Activated T-cell treated with anti-CD3 and anti-CD28 coated beads, Interleukin-2, amount 50 U/mL, for 4 hours (primary cell): ENCODE measurements at places on chromosomes 2 and 18.
A peak's percentile ranks its signal among the peaks of the same experiment; 100 is the strongest.

DNA sequence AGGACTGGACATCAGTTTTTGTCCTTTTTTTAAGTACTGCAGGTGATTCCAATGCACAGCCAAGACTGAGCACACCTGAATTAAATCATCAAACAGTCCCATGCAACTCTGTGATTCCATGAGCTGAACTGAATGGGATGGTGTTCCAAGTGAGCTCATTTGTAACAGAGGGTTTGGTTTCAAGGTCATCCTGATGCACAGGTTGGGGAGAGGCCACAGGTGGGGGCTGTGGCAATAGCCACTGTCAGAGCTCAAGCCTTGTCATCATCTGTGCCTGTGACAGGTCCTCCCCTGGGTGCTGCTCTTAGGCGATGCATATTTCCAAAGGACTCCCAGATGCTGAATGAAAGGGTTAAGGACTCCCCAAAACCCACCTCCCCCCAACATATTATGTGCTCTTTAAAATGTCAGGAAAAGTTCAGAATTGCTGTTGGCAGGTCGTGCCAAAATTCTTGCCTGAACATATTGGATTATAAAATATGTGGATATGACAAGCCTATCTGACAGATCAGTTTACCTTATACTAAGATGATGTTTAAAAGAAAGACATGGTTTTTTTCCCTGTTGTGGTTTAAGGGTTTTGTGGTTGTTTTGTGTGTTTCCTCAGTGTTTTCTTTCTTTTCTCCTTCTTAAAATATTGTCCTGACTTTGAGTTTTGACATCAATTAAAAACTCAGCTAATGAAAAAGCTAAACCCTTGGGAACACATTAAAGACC, 263.5 kb upstream of the SIX2 start:
- no peak for DNase-seq

DNA sequence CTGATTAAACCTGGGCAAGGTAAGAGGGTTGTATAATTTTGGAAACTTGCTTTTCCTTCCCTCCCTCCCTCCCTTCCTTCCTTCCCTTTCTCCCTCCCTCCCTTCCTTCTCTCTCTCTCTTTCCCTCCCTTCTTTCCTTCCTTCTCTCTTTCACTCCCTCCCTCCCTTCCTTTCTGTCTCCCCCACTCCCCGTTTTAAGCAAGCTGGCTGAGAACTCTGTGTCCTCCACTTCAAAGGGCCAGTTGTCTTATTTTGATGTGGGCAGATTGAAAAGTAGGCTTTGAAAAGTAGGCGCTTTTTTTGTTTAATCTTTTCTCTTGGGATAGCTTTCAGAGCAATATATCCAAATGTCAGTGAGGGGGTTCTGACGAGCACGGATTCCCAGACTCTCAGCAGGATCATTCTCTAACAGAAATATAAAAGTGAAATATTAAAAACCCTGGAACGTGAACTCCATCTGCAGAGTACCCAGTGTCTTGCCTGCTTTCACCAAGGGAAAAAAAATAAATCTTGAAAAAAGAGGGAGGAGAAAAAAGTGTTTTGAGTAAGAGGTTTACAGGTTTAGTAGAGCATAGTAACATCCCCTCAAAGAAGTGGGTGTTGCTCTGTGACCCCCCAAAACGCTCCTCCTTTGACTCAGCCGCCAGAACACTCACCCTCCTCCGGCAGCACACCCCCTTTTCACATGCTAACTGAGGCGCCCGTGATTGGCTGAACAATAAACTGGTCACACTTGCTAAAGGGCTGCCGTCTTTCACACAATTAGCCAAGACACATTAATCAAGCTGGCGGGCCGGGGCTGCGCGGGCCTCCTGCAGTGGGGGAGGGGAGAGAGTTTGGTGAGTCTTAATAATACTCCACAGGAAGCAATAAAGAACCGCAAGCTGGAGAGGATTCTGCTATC, 52.2 kb downstream of the CDK15 start:
- DNase-seq: no peak

- DNase-seq: peak; percentile 48
Measured at GRCh38 chr2:75640621-75641121, 5.9 kb upstream of the MRPL19 start.

GRCh38 chr2:151886241-151886640, 58.0 kb upstream of the ARL5A start:
- no peak for DNase-seq

- peak; percentile 42 for DNase-seq
Measured at GRCh38 chr2:26469092-26469710, 8.7 kb downstream of the OTOF start.

GRCh38 chr2:28327581-28327955, 65.1 kb upstream of the FOSL2 start:
- no peak for DNase-seq

- DNase-seq: no peak
Measured at GRCh38 chr2:117087535-117088291, 726.8 kb upstream of the DDX18 start.

GRCh38 chr2:236321415-236321814, 57.2 kb upstream of the ASB18 start:
- no peak for DNase-seq

DNA sequence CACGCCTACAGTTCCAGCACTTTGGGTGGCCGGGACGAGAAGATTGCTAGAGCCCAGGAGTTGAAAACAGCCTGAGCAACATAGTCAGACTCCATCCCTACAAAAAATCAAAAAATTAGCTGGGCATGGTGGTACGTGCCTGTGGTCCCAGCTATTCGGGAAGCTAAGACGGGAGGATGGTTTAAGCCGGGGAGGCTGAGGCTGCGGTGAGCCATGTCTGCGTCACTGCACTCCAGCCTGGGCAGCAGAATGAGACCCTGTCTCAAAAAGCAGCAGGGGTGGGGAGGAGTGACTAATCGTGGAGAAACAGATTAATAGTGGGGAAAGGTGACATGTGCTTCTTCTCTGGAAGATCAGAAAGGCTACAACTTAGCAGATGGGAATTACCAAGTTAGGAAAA, 58.1 kb upstream of the GPC1 start:
- DNase-seq: no peak

GRCh38 chr2:27400348-27401135, 8.8 kb downstream of the PPM1G start:
- DNase-seq: no peak

- no peak for DNase-seq
Measured at GRCh38 chr2:235793163-235793752, 299.4 kb downstream of the AGAP1 start.

DNA sequence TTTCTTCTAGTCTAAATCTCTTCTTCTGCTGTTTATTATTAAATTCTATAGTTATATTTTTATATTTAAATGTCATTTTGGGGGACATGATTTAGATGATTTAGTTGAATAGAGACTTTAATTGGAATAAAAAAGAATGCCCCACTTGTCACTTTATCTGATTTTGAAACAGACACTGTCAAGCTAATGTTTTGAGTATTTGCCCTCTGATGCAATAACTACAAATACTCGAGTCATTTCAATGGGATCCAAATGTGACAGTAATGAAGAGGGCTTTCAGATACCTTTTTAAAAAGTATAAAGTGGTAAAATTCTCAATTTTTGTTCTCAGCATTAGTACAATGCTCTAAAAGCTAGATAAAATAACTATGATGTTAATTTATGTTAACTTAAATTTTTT, 257.3 kb upstream of the SESTD1 start:
- no peak for DNase-seq

GRCh38 chr18:68874361-68874760, 76.5 kb downstream of the CCDC102B start:
- DNase-seq: no peak

DNA sequence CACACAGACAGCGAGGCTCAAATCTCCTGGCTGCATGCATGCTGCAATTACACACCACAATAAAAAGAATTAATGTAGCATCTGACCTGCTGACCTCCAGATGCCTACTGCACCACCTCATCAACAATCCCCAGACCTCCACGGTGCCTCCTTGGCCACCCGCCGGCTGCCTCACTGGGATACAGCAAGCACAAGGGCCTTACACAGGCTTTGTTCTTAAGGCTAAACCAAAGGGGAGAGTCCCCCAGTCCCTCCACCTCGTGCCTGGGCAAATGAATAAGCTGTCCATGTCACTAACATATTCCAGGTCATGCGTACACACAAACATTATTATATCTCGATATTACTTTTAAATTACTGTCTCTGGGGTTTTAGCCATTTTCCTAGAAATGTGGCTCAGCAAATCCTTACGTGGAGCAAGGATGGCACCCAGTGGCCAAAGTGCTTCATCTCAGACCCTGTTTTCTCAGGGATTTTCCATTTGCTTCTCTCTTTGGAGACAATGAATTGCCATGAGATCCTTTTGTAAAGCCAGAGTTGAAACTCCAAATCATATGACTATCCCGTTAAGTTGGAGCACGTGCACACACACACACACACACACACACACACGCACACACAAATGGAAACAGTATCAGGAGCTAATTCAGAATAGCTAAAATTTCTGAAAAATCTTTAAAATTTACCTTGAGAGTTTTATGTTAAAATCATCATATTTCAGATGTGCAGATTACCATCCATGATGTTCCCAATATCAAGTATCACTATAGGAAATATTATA, 313.8 kb downstream of the PDE11A start:
- DNase-seq: no peak

GRCh38 chr2:143787674-143788073, 658.5 kb downstream of the ARHGAP15 start:
- DNase-seq: no peak

GRCh38 chr2:45874344-45874743, 222.9 kb downstream of the PRKCE start:
- no peak for DNase-seq

DNA sequence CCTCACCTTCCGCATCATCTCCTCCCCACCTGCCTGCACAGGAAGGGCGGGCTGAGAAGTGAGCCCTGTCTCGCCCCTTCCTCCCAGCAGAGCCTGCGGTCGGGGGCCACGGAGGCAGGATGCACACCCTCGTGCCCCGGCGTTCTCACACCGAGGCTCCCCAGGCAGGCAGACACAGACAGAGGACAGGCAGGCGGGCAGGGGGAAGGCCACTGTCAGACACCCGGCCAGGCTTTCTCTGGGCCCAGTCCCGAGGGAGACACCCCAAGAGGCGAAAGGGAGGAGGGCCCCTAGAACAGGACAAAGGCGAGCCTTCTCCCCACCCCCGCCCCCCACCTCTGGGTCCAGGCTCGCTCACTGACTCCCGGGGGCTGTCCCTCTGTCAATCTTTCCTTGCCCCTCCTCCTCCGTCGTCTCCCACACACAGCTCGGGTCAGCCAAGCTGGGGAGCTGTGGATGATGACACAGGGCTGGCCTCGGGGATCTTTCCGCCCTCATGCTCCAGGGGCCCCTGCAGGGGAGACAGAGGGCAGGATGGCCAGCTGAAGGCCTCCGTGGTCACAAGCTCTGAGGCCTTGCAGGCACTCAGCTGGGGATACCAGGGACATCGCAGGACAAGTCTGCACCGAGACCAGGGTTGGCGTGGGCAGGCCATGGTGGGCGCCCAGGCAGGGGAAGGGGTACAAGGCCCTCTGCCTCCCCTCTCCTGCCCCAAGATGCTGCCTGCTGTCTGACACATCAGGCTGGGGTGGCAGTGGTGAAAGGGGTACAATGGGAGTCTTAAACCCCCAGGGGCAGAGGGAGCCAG, 24.9 kb downstream of the BIN1 start:
- peak; percentile 61 for DNase-seq

GRCh38 chr2:232795920-232796319, 19.6 kb upstream of the KCNJ13 start:
- DNase-seq: no peak

DNA sequence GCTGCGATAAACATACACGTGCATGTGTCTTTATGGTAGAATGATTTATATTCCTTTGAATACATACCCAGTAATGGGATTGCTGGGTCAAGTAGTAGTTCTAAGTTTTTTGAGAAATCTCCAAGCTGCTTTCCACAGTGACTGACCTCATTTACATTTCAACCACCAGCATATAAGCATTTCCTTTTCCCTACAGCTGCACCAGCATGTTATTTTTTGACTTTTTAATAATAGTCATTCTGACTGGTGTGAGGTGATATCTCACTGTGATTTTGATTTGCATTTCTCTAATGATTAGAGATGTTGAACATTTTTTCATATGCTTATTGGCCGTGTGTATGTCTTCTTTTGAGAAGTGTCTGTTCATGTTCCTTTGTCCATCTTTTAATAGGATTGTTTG, 22.8 kb downstream of the GALNT1 start:
- no peak for DNase-seq

GRCh38 chr18:57084331-57085271, 62.3 kb upstream of the BOD1L2 start:
- no peak for DNase-seq

- DNase-seq: no peak
Measured at GRCh38 chr2:105110295-105110829, 72.5 kb downstream of the MRPS9 start.

DNA sequence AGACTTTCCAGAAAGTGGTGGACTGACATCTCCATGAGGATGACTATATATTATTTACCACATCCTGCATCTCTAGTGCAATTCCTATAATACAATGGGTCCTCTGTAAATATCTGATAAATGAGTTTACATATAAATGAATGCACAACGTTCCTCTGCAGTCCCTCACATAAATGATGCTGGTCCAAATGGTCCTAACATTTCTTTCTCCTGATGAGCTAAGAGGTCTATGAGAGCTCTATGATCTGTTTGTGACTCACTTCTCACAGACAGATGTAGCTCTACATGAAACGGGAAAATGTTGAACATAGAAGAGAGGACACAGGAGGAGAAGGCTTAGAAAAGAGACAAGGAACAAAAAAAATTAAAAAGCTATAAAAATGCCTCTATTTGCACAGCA, 201.2 kb upstream of the PIK3C3 start:
- DNase-seq: no peak

DNA sequence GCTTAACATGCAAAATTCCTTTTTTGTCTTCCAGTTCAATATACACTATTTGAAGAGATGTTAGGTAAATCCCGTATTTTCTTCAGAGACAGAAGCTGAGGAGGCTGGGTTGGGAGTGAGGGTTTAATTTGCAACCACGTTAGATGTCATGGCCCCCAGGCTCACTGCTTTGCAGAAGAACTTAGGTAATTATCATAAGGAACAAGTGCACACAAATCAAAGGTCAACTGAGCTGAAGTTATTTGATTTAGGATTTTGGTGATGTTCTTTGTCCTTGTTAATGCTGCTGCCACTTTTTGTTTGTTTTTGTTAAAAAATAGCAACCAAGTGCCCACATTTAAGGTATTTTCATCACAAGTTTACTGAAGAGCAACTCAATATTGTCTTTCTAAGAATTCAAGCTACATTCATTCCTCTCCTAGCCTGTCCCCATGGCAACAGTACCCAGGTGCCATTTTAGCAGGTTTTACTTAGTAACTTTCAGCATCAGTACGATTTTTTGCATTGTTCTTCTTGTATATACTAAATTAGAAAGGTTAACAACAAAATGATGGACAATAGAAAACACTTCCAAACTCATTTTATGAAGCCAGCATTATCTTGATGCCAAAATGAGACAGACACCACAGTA, 62.9 kb upstream of the NDUFV2 start:
- no peak for DNase-seq

DNA sequence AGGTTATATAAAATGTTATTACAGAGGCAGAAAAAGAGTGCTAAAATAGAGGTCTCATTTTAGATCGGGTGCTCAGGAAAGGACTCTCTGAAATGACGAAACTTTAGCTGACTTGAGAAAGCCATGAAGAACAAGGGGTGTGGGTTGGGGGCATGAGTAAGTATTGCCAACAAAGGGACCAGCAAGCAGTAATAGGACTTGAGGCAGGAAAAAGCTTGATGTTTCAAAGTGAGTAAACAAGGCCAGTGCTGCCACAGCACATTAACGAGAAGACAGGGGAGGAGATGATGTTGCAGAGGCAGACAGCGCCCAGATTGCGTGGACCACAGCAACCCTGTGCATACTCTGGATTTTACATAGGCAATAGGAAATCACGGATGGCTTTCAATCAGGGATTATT, 318.8 kb downstream of the ZEB2 start:
- DNase-seq: no peak
